ENCODE measurements at places on chromosomes 12 and 14.

GRCh38 chr12:79935624-79936345 lies 888 bp upstream of the PPP1R12A start:
- no peak for DNase-seq

DNA sequence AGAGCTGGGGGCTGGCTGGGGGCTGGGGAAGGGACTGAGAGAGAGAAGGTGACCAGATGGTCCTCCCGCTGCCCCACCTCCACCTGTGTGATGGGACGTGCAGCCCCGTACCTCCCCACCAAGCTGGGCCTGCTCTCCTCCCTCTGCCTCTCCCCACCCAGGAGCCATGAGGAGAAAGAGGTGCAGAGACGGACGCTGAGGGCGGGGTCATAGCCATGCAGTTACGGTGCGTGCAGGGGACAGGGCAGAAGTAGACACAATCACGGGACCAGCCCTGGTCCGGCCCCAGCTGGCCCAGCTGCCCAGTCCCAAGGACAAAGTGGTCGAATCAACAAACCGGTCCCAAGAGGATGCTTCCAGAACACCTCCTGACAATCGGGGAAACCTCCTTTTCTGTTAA lies 33.2 kb downstream of the RFLNA start:
- no peak for DNase-seq

GRCh38 chr12:84661786-84662185 lies 250.8 kb downstream of the SLC6A15 start:
- no peak for DNase-seq

DNA sequence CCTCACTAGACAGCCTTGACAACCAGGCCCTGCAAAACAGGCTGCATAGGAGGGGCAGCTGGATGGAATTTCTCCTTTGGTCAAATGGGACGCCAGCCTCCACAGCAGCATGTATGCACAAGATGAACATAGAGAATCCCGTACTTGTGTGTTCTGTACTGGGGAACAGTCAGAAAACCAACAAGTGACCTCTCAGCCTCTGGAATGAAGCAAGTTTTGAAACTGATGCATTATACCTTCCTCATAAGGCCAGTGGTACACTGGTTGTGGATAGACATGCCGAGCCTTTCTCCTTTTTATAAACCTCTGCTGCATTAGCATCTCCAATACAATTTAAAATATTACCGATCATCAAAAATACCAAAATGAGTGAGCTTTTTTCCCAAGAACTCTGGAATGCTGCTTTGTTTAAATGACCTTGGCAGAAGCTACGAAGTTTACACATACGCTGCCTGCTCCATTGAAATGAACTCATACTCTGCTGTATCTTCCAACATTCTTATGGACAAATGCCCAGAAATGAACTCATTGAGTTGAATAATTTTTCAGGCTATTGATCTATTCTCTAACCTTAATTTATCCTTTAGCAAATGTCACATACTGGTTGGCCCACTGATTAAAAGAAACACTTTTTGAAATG lies 47.6 kb upstream of the FERMT2 start:
- DNase-seq: no peak

DNA sequence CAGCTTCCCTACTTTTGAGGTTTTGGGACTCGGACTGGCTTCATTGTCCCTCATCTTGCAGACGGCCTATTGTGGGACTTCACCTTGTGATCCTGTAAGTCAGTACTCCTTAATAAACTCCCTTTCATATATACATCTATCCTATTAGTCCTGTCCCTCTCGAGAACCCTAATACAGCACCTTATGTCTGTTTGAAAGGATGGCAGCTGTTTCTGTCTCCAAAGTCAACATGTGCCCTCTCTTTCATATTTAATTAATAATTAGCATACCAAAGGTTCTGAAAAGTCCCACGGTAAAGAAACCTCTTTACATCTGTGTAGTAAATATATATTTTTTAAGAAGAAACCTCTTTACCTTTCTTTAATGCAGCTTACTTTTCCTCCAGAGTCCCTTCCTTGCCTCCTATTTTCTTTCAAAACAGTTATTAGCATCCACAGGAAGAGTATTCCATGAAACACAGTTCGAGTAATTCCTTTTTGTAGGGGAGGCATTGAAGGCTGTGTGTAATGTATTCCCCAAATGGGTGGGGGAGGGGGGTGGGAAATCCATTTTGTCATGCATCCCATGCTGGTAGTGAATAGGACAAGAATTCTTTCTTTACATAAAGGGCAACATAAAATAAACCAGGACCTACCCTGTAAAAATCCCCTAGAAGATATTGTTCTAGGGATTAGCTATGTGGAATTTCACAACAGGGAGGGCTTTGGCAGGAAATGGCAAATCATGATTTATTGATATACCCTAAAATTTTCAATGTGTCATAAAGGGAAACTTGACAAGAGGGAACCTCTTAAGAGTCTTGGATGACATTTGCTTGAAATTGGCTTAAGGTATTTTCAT lies 241.5 kb downstream of the SUDS3 start:
- no peak for DNase-seq

GRCh38 chr12:6235499-6235898 lies 35.3 kb downstream of the CD9 start:
- no peak for DNase-seq

DNA sequence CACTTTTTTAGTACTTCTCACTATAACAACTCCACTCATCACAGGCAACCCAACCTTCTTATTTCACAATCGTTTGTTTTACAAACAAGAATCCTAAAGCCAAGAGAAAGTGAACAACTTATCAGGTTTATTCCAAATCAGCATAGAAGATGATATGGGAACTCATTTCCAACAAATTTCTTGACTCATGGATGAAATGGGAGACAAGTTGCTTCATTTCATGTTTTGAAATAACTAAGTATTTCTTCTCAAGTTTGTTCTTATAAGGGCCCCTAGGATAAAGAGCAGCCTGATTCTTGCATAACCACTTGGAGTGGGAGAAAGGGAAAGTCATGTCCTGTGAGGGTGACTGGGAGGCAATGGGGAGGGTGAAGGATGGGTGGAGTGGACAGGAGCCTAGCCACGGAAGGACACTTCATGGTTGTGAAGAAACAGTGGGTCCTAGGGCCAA lies 168.3 kb downstream of the DUSP6 start:
- DNase-seq: no peak

- no peak for DNase-seq
Measured at GRCh38 chr14:61733972-61734371, 28.2 kb upstream of the SNAPC1 start.

DNA sequence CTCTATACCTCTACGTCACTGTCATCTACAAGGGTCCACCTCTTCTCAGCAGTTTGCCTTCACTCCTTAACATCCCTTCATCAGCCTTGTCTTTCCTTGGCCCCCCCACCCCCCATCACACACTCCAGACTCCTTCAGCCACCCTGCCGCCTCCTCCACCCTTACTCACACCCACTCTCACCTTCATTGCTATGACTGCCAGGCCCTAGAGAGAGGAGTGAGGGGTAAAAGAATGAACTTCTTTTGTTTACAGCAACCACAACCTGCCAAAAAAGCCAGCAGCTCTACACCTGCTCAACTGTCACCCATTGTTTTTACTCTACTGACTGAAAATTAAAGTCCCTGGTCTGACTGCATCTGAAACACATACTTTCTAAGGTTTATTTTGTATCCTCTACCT lies 112.8 kb downstream of the DUSP6 start:
- DNase-seq: no peak

DNA sequence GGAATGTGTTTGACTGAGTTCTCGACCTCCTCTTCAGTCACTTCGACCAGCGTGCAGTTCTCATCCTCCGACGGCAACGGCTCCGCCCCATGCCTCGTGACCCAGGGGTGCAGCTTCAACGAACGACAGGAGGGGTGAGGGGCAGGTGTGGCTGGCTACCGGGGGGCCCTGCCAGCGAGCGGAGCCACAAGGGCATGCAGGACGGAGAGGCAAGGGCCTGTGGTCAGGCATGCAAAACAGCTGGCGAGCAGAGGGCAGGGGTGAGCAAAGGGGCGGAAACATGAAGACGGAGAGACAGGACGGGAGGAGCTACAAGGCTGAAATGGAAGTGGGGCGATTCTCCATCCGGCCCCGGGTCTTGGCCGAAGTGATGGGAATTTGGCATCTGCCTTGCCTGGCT lies 38.7 kb downstream of the P2RX4 start:
- no peak for DNase-seq

GRCh38 chr12:66960704-66961690 lies 282.1 kb upstream of the GRIP1 start:
- no peak for DNase-seq

GRCh38 chr12:129613314-129613713 lies 290.5 kb downstream of the TMEM132D start:
- no peak for DNase-seq

All from stimulated activated CD4-positive, alpha-beta T cell treated with anti-CD3 and anti-CD28 coated beads, Interleukin-15, amount 100 ng/mL, for 1 hour (primary cell).